Retinal pigment epithelial cell (primary cell): ENCODE measurements at places on chromosomes 12 and 14.

DNA sequence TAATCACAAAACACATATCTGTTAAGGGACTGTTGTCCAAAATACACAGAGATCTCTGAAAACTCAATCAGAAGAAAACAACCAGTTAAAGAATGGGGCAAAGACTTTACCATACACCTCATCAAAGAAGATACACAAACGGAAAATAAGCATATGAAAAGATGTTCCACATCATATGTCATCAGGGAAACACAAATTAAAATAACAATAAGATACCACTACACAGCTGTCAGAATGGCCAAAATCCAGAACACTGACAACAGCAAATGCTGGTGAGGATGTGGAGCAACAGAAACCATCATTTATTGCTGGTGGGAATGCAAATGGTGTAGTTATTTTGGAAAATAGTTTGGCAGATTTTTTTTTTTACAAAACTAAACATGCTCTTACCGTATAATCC lies 220.5 kb upstream of the FOXN3 start:
- DNase-seq: no peak

- DNase-seq: no peak
These were observed 44.9 kb downstream of the SIX6 start for GRCh38 chr14:60553808-60554207.

DNA sequence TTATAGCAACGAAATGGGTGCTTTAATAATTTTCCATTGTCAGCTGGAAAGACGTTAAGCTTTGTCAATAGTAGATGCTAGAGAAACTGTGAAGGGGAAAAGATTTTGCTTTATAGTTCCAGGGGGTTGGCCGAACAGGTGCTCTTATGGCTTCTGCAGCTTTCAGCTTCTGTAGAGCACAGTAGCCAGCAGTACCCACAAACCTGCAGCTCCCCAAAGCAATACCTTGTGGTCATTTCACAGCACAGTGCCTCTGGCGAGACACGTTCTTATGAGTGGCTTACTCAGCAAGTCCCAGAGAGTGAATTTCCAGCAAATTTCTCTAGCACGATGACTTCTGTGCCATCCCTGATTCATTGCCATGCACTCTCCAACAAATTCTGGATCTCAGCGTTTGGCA lies 416.3 kb upstream of the ATP2B1 start:
- no peak for DNase-seq

GRCh38 chr12:52656616-52657015 lies 4.6 kb upstream of the KRT2 start:
- no peak for DNase-seq

GRCh38 chr12:109595321-109595902 lies 21.8 kb downstream of the MVK start:
- DNase-seq: no peak
